NCI-H1417 treated with DMSO at 0.1 percent for 48 hours (cell line): ENCODE measurements at places on chromosomes 4 and X.

DNA sequence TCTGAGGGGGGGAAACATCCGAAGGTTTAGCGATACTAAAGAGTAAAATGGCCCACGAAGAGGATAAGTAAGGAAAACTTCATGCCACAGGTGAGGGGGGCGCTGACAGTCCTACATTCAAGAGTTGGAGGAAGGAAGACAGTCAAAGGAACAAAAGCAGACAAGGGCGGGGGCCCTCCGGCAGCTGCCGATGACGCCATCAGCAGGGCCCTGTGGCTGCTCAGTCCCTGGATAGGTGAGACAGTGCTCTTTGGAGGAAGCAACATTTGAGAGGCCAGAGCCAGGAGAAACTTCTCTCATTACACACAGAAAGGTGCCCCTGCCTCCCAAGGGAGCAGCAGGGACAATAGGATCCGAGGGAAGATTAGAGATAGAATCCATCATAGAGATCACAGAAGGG lies 41.5 kb downstream of the RAB40AL start:
- DNase-seq = no peak

GRCh38 chr4:113739197-113739596 lies 22.3 kb downstream of the CAMK2D start:
- no peak for DNase-seq

DNA sequence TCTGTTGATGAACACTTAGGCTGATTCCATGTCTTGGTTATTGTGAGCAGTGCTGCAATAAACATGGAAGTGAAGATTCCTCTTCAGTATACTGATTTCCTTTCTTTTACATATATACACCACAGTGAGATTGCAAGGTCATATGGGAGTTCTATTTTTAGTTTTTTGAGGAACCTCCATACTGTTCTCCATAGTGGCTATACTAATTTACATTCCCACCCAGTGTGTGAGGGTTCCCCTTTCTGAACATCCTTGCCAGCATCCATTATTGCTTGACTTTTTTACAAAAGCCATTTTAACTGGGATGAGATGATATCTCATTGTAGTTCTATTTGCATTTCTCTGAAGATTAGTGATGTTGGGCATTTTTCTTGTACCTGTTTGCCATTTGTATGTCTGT lies 80.5 kb upstream of the GALNT7 start:
- DNase-seq = no peak

- DNase-seq = no peak
These were observed 7.7 kb downstream of the LAP3 start for GRCh38 chr4:17584521-17585213.

DNA sequence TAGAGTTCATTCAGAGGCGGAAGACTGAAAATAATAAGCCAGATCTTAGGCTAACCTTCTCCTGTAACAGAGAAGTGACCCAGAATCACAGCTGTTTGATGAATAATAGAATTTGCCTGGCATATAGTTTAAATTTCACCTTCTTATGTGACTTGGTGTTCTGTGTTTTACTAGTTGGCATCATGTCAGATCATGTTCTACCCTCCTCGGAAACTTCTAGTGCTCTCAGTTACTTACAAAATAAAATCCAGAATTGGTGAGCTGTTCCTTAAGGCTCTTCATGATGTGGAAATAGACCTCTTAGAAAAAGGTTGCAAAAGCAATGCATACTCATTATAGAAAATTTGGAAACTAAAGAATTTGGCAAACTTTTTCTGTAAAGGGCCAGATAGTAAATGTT lies 31.1 kb downstream of the TMEM164 start:
- DNase-seq = no peak

DNA sequence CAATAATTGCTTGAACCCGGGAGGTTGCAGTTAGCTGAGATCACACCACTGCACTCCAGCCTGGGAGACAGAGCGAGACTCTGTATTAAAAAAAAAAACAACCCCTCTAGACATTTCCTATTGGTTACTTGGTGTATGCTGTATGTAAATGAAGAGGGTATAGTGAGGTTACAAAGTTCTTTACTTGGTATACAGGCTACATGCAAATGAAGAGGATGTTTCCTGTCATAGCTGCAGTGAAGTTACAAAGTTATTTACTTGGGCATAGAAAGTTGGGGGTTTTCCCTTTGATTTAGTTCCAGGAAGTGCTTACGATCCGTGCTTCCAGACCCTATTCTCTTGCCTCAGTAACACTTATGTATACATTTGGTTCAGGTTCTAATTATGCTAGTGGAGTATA lies 38.4 kb upstream of the CLNK start:
- no peak for DNase-seq

DNA sequence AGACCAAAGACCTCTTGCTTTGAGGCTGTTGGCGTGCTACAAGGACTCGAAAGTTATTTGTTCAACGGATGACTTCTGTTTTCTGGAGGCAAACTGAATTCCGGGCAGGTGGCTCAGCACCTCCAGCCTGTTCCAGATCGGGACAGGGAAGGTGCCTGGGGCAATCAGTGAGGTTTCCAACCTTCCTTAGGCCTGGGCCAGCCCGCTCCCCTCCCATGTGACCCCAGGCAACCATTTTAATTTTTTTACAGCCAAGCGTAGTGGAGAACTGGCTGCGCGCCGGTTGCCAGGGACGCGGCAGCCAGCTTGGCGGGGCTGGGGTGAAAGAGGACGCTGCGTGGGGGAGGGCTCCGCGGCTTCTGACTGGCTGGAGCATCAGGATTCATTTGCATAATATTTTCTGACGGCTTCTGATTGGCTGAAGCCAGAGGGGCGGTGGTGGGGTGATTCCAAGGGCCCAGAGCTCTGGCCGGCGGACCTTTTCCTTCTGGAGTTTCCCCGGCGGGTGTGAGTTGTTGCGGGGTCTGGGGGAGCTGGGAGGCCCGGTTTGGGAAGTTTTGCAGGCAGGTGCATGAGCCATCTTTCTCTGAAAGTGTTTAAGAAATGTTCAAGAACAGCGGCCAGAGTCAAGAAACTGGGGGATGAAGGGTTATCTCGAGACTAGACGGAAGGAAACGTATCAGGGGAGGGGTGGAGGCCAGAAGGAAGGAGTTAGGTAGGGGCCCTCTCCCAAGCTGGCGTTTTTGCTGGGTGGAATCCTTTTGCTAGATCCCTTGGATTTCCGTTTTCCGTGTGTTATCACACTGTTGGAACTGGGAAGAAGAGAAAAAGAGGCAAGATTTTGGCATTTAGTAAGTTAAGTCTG lies at the start of gene MID1IP1:
TSS of gene MID1IP1 (plus strand) at position 479 of the 865 bp plus-strand sequence. CDS start 3,488 bp downstream, outside the sequence.
- DNase-seq = no peak

GRCh38 chr4:184747034-184747830 lies 13.3 kb upstream of the CENPU start:
- no peak for DNase-seq

DNA sequence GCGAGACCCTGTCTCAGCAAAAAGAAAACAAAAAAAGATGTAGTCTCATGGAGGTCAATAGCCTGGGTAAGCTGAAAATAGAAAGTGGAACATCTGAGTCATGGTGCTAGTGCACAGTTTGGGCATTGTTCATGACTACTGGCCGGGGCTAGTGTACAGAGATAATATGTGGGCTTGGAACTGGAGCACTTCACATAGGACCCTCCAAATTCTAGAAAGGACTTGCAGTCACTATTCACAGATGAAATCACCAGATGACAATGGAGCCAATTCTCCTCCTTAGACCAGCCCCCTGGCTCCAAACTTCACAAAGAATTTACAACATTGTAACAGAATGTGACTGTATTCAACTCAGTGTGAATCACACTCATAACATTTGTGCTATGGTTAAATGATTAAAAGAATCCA lies 367.8 kb upstream of the SLC7A11 start:
- no peak for DNase-seq

DNA sequence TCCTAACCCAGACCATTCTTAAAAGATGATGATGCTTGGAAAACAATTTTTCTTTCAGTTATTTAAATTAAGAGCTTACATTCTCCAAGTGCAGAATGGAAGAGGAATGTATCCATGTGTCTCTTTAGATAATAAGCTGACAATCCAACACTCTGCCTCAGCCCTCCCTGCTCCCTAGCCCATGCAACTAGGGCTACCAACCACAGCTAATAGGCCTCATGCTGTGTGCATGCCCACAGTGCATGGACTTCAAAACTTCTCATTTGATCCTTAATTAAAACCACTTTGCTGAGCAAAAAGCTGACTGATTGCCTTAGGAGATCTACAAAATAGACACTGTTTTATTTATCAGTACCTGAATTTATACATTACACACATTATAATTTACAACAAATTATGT lies 473.9 kb downstream of the GALNTL6 start:
- DNase-seq = no peak

GRCh38 chr4:114193624-114194399 lies 214.4 kb upstream of the ARSJ start:
- no peak for DNase-seq

- no peak for DNase-seq
These were observed 19.0 kb upstream of the SLC2A9 start for GRCh38 chr4:10040049-10040892.

DNA sequence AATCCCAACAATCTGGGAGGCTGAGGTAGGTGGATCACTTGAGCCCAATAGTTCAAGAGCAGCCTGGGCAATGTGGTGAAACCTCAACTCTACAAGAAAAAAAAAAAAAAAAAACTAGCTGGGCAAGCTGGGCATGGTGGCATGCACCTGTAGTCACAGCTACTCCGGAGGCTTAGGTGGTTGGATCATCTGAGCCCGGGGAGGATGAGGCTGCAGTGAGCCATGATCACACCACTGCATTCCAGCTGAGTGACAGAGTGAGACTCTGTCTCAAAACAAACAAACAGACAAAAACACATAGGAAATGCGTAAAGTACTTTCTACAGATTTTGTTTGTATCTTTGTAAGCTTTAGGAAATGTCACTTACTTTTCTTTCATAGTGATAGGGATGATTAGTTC lies 307.2 kb upstream of the NR3C2 start:
- DNase-seq = no peak

- DNase-seq = no peak
These were observed 109.9 kb upstream of the TBL1X start for GRCh38 chrX:9354918-9355317.

DNA sequence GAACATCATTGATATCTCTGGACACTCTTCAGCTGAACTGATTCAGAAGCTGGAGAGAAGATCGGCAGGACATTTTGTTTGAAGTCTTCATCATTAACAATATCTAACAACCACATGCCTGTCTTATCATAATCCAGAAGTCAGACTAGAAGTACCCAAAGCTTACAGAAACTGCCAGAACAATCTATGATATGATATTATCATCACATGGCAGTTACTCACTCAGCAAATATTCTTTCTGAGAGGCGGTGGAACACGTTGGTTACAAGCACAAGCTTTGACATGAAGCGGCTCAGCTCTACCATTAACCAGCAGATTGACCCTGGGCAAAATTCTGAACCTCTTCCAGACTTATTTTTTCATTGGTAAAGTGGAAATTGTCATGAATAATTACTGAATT lies 69.4 kb upstream of the KIT start:
- DNase-seq = no peak

- no peak for DNase-seq
These were observed 721.7 kb downstream of the PCDH18 start for GRCh38 chr4:136810626-136811025.

GRCh38 chrX:20140420-20140819 lies 1.2 kb downstream of the EIF1AX start:
- no peak for DNase-seq

- no peak for DNase-seq
These were observed 43.8 kb downstream of the ELOVL6 start for GRCh38 chr4:110154582-110154981.

DNA sequence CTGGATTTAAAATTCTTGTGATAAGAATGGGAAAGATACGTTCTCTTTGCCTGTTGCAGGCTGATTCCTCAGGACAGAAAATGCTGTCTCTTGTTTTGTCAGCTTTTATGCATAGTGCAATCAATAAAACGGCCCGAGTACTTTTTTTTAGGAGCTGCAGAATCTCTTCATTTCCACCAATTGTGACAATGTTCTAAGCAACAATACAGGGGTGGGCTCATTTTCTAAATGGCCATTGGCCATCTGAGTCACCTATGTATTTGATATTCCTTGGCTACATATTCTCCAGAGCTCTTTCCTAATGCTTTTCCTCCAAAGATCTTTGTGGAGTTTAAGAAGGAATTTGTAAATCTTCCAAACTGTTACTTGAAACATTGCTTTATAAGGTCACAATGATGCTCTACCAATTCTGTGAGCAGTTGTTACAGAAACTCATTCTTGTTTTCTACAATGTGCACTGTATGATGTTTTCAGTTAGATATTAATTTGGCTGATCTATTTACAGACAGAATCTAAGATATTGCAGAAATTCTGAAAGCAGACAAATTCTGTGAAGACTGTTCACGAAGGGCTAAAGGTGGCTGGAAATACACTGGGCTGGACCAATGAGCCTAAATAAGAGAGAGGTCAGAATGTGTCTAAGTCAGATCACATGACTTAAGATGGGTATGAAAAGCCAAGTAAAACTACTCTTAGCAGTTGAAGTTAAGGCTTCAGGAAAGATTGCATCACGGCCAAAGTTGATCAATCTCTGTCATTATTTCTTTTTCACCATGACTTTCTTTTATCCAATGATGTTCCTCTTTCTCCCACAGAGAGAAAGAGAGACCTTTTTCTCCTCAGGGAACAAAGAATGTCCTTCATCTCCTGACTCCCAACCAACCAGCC lies 33.4 kb downstream of the TAPT1 start:
- no peak for DNase-seq

DNA sequence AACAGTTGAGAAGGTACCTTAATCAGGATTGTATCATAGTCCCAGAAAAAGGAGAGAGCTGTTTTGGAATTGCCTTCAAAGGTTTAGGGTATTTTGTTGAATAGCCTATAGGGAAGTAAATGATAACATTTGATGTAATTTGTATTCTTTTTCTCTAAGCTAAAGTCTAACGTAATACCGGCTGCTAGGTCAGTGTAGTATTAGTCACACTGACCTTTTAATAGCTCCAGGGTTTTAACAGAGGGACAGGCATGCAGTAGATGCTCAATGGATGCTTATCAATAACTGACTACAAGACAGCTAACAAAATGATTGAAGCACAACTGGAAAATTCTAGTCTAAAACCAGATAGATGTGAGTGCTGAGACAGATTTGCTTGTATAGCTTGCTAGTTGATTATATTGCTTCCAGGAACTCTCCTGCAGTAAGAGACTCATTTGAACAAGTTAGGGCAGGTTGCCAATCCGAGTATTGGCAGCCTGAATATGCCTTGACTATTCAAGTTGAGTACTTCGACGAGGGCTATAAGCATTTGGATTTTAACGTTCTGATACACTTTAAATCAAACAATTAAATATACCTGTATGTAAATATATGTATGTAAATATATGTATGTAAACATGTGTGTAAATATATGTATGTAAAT lies 16.5 kb upstream of the PNPLA4 start:
- no peak for DNase-seq

DNA sequence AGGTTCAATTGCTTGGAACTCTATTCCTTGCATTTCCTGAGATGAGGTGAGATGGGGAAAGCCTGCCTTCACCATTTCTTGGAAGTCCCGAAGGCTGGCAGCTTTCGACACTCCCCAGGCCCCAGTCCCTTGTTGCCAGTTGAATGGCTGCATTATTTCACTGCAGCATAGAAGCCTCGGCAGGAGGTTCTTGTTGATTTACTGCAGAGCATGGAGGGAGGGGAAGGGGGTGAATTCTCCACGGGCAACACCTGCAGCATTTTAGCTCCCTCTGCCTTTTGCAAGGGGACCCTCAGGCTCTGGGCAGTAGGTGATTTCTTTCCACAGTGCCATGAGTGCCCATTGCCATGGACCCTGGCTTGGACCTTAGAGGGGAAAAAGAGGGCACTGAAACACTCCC lies 10.7 kb upstream of the BCLAF3 start:
- DNase-seq = no peak

GRCh38 chrX:2502668-2503519 lies 2.1 kb upstream of the DHRSX start:
- DNase-seq = no peak
